ENCODE measurements at places on chromosomes 1 and 21.

DNA sequence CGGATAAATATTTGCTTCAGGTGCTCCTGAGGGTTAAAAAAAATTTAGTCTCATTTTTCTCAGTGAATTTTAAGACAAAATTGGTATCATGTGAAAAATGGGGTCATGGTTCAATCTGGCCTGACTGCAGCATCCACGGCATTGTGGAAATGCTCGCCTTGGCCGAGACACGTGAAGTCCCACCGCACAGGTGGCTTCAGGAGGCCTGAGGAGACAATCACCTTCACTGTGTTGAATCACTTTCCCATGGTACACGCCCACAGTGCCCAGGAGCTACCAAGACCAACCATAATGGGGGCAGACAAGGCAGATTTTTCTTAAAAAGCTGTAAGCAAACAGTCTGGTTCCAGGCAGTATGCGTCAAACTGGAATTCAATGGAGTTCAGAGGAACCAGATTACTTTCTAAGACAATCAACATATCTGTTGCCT lies 11.0 kb upstream of the CPLANE2 start:
- DNase-seq, result no peak

GRCh38 chr1:181310560-181310959 lies 172.8 kb upstream of the CACNA1E start:
- DNase-seq, result no peak

- DNase-seq, result no peak
These were observed 233.8 kb upstream of the TMEM51 start for GRCh38 chr1:14919751-14920150.

- no peak for DNase-seq
These were observed 231.7 kb upstream of the B3GALT2 start for GRCh38 chr1:193417945-193418744.

DNA sequence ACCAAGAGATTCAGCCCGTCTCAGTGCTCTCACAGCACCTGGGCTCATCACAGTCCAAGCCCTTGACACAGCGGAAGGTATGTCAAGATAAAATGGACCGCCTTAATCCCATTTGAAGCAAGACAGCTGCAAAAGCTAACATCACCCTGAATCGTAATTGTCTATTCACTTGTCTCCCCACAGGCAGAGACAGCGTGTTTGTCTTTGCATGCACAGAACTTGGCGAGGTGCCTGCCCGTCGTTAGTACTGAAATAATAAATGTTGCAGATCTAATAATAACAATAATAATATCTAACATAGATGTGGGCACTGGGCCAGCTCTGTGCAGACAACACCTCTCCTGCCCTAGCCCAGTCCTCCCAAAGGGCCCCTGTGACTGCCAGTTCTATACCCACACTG lies 271.7 kb downstream of the NPHP4 start:
- no peak for DNase-seq

- no peak for DNase-seq
These were observed 24.6 kb downstream of the EXTL2 start for GRCh38 chr1:100869996-100870395.

- DNase-seq, result no peak
These were observed 1.5 kb downstream of the MX1 start for GRCh38 chr21:41427556-41427955.

GRCh38 chr1:22666412-22666811 lies 13.4 kb downstream of the C1QB start:
- no peak for DNase-seq

DNA sequence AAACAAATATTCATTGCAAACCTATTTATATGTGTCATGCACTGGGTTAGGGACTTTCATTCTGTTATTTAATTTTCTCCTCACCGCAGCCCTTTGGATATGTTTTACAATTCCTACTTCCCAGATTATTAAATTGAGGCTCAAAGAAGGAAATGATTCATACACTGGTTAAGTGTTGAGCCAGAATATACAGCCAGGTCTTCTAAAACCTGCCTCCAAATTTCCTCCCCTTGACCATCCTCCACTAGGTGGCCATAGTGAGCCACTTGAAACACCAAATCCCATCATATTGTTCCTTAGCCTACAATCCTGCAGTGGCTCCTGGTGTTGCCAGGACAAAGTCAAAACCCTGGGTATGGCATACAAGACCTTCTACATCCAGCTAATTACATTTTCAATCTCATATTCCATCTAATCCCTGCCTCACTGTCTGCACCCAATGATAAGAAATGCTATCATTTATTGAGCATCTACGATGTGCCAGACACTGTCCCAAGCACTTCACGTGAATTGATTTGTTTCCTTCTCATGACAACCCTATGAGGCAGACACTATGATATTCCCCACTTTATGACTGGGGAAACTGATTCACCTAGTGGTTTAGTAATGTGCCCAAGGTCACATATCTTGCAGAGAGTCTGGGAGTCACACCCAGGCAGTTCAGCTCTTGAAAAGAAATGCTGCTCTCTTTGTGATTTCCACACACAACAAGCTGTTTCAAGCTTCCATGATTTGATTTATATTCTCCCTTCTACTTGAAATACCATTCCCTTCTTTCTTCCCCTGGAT lies 23.6 kb upstream of the KIRREL1 start:
- DNase-seq, result no peak

GRCh38 chr1:43934101-43934985 lies 742 bp downstream of the ARTN start:
- peak; percentile 77 for DNase-seq

- peak; percentile 33 for DNase-seq
These were observed at the start of gene PLEKHG5 for GRCh38 chr1:6491480-6491962. PLEKHG5 (minus strand) TSS chr1:6491667; CDS start chr1:6477571, 14,096 bp downstream.

GRCh38 chr1:44839576-44839975 lies 3.5 kb downstream of the PTCH2 start:
- DNase-seq, result no peak

DNA sequence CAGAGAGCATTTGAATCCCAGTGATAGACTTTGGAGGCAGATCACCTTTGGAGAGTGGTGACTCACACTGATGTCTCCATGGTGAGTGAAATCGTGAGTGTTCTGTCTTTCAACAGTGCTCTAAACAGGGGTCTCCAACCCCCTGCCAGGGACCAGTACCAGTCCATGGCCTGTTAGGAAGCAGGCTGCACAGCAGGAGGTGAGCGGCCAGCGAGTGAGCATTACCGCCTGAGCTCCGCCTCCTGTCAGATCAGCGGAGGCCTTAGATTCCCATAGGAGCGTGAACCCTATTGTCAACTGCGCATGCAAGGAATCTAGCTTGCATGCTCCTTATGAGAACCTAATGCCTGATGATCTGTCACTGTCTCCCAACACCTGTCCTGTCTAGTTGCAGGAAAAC lies 61.8 kb upstream of the B3GALNT2 start:
- DNase-seq, result no peak

- DNase-seq, result peak; percentile 53
These were observed 25.2 kb upstream of the RCAN1 start for GRCh38 chr21:34639882-34640788.

- DNase-seq, result no peak
These were observed 23.5 kb downstream of the ANGPTL1 start for GRCh38 chr1:178847396-178847849.

- DNase-seq, result peak; percentile 45
These were observed at the start of gene RGL1 for GRCh38 chr1:183804916-183805841. RGL1 (plus strand) TSS chr1:183805120; CDS start chr1:183805298, 178 bp downstream.

GRCh38 chr1:24263746-24264145 lies 55.4 kb upstream of the GRHL3 start:
- DNase-seq, result no peak

DNA sequence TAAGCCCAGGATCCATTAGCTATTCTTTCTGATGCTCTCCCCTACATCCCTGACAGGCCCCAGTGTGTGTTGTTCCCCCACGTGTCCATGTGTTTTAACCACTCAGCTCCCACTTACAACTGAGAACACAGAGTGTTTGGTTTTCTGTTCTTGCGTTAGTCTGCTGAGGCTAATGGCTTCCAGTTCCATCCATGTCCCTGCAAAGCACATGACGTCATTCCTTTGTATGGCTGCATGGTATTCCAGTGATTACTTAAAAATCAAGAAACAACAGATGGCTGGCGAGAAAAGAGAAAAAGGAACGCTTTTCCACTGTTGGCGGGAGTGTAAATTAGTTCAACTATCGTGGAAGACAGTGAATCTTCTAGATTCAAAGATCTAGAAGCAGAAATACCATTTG lies 556.0 kb downstream of the PTPRC start:
- DNase-seq, result no peak

DNA sequence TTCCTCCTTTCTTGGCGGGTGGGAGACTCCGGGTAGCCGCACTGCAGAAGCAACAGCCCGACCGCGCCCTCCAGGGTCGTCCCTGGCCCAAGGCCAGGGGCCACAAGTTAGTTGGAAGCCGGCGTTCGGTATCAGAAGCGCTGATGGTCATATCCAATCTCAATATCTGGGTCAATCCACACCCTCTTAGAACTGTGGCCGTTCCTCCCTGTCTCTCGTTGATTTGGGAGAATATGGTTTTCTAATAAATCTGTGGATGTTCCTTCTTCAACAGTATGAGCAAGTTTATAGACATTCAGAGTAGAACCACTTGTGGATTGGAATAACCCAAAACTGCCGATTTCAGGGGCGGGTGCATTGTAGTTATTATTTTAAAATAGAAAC lies 2.5 kb downstream of the OLIG2 start:
- DNase-seq, result no peak

- DNase-seq, result no peak
These were observed 219.8 kb downstream of the DAB1 start for GRCh38 chr1:57204091-57204490.

DNA sequence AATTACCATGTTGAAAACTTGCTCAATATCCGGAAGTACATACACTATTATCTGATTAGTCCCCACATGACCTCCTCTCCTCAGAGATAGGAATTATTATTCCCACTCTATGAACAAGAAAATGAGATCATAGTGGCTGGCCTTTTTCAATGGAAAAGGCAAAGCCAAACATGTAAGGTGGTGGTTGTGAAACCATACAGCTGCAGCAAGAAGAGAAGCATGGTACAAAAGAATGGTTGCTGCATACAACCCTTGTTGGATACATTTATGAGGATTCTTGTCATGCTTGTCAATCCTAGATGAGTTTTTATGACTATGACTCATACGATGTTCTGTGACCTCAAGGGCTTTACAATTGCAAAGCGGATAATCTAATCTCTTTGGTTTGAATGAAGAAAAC lies 514.7 kb downstream of the PLPP3 start:
- DNase-seq, result no peak

GRCh38 chr1:76209238-76209637 lies 134.7 kb downstream of the ST6GALNAC3 start:
- no peak for DNase-seq

- DNase-seq, result no peak
These were observed 30.9 kb downstream of the KCTD3 start for GRCh38 chr1:215597961-215598360.

DNA sequence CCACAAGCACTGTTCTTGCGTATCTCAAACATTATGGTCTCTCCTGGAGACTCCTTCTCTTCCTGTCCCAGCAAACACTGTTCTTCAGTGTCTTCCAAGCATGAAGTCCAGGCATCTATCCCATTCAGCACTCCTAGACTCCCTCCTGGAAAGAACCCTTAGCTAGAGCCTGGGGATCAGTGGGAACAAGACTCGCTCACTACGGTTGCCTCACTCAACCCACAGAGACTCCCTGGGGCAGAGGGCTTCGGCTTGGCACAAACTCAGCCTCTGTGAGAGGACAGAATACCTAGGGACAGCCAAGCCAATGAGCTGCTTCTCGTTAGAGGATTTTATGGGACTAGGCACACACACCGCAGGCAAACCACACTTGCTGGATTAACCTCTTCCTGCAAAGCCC lies 86.5 kb upstream of the IPO9 start:
- no peak for DNase-seq

DNA sequence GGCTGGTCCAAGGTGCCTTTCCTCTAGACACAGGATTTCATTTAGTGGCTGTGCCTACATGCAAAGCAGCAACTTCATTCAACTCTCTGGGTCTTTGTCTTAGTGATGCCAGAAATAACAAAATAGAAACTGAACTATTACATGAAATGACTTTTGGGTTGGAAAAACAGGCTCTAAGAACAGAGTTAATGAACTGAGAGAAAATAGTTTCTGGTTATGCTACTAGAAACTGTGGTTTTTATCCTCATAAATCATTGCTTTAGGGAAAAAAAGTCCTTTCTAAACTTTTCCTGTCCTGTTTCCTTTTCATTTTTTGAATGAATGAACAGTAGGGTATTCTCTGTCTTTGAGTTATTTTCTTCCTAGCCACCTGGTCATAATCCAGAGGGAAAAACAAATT lies 424.0 kb downstream of the KIF26B start:
- no peak for DNase-seq

DNA sequence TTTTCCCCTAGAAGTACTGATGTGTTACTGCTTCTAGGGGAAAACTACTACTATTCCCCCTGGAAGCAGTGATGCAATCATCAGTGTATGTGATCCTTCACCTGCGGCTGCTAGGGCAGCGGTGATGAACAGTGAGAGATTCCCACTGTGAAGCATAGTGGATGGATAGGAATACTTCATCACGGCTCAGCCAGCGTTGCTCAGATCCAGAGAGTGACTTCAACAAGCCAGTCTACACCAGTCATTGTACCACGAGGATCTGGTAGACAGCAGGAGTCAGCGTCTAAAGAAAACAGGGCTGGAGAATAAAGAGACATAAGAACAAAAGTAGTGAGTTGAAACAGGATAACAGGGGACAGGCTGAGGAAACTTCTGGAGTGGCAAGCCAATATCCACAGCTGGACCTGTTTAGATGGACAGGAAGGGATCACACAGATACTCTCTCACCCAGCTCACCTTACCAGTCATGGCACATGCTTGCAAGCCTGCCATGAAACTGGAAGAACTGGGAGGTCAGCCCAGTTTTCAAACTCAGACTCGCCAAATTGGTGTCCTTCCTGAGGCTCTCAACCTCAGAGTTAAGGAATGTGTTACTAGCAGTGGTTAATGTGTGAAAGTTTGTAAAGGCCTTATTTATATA lies 42.4 kb upstream of the LRRC52 start:
- DNase-seq, result no peak

GRCh38 chr21:46061063-46061462 lies 36.8 kb upstream of the COL6A2 start:
- no peak for DNase-seq

DNA sequence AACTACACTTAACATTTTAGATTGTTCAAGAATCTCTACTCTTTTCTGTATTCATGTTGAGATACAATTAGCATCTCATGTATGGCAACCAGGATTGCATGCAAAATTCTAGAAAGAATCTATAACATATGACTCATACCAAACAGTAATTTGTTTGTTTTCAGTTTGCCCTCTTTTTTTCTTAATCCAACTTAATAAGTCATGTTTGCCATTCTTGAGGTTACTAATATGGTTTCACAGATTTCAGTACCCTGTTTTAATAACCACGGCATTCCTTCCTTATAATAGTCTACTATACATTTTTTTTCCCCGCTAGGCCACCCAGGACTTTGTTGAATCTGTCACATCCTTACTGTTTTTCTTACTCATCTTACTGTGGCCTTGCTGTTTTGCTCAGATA lies 140.8 kb downstream of the FMN2 start:
- DNase-seq, result no peak

Data from activated T-cell treated with anti-CD3 and anti-CD28 coated beads, Interleukin-2, amount 50 U/mL, for 48 hours (primary cell).